Activated naive CD4-positive, alpha-beta T cell treated with anti-CD3 and anti-CD28 coated beads, Interleukin-2, amount 50 U/mL, for 16 hours (primary cell): ENCODE measurements at places on chromosomes 3 and 15.

- no peak for DNase-seq
These were observed 61.4 kb downstream of the GABRB3 start for GRCh38 chr15:26711445-26711844.

DNA sequence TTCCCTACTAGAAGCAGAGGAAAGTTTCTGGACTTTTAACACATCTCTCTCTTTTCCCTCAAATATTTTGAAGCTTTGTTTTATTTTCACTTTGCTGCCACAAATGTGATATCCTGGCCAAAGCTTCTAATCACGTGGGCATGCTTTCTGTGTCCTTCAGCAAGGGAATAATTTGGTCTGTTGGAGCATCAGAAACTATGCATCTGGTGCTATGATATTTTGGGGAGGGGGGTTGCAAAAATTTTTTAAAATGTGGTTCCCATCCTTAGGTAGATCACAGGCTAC is 254.2 kb downstream of the GAP43 start:
- no peak for DNase-seq

DNA sequence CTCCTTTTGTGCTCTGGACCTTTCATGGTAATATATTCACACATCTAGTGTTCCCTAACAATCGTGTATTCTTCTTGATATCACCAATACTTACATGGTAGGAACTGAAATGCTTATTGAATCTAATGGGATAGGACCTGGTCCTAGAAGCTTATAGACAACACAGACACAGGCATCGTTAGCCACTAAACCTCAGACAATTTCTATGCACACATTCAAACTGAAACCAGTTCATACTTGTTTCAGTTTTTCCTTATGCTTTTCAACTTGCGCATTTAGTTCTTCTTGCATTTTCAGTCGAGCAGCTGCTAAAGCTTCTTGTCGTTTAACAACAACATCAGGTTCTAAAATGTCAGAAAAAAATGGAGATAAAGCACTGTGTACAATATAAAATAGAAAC is 2.3 kb downstream of the SELENOS start:
- no peak for DNase-seq

- no peak for DNase-seq
These were observed 16.5 kb downstream of the DUOX2 start for GRCh38 chr15:45097466-45097865.

- no peak for DNase-seq
These were observed 37.3 kb upstream of the SLC6A11 start for GRCh38 chr3:10778492-10779292.

GRCh38 chr3:81218023-81218422 is 543.4 kb downstream of the GBE1 start:
- DNase-seq, result no peak

GRCh38 chr3:35739181-35739809 is 100.0 kb downstream of the ARPP21 start:
- DNase-seq, result no peak

- no peak for DNase-seq
These were observed 44.0 kb downstream of the CCDC54 start for GRCh38 chr3:107421170-107421792.

GRCh38 chr3:31981206-31982181 is at the start of the genes OSBPL10 and ZNF860:
Gene OSBPL10, minus strand, starts transcription at chr3:31981262. Its CDS starts 83 bp downstream, at chr3:31981179.
Gene ZNF860, plus strand, starts transcription at chr3:31981750. Its CDS starts 7,330 bp downstream, at chr3:31989080.
- peak; percentile 32 for DNase-seq

- DNase-seq, result no peak
These were observed 2.2 kb downstream of the CHRNA5 start for GRCh38 chr15:78567531-78567930.
